ENCODE measurements at places on chromosomes 1 and 21.

GRCh38 chr1:226692051-226692792 lies 46.9 kb downstream of the ITPKB start:
- DNase-seq: no peak

DNA sequence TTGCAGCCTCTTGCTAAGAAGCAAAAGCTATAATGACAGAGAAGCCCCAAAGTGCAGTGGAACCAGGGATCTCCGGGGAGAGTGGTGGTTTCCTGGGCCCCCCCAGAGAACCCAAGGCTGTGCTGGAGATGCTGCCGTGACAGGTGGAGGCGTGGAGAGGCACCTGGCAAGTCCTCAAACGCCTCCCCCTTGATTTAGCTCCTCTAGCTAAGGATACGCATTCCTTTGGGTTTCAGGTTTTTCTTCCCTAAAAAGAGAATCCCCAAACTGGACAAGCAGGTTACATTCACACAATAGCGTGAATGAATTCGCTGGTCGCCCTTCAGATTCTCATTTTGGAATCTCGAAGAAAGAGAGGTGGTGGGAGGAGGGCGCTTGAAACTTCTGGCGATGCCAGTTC lies 853 bp upstream of the ATP1A1 start:
- no peak for DNase-seq

DNA sequence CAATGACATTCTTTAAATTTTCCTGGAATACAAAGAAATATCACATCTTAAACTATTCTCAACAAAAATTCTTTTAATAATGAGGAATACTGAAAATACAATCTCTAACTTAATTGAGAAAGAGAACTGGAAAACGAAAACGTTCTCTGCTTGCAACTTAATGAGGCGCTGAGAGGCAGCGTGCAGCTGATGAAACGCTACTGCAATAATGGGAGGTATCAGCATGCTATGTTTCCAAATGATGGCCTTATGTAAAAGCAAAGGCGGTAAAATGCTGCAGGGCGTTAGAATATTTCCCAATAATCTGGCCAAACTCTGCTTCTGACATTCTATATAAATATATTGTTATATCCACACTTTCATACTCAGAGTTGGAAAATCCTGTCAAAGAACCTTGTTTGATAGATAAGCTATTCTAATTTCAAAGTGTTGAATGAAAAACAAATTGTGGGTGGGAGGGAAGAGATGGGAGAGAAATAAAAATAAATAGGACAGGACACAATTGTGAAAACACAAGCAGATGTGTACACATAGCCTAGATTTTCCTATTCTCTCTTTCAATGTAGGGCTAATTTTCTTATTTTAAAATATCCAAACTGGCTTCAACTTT lies 70.9 kb downstream of the APP start:
- DNase-seq: no peak

- no peak for DNase-seq
Measured at GRCh38 chr1:21926814-21927532, 10.1 kb downstream of the HSPG2 start.

DNA sequence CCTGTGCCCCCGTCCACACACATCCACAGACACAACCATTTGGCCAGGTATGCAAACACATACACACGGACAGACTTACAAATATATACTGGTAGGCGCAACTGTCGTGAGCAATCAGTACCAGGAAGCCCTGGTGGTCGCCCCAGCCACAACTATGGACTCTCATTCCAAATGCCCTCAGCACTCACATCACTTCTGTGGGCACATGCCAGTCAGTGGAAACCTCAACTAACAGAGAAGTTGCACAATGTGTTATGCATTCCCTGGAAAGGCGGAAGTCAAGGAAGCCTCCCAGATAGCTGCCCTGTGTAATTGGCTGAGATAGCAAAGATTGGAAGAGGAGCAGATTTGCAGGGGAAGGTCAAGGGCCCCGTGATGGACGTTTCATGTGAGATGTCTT lies 1.4 kb upstream of the HEYL start:
- no peak for DNase-seq

- DNase-seq: no peak
Measured at GRCh38 chr1:1666526-1666925, 7.7 kb upstream of the CDK11B start.

GRCh38 chr1:154533952-154534844 lies 24.3 kb downstream of the UBE2Q1 start:
- DNase-seq: no peak

GRCh38 chr21:43304621-43305335 lies 122.2 kb downstream of the SIK1 start:
- DNase-seq: no peak

GRCh38 chr1:197619008-197619640 lies 156.2 kb downstream of the DENND1B start:
- DNase-seq: no peak

- no peak for DNase-seq
Measured at GRCh38 chr1:76381450-76382097, 307.0 kb downstream of the ST6GALNAC3 start.

DNA sequence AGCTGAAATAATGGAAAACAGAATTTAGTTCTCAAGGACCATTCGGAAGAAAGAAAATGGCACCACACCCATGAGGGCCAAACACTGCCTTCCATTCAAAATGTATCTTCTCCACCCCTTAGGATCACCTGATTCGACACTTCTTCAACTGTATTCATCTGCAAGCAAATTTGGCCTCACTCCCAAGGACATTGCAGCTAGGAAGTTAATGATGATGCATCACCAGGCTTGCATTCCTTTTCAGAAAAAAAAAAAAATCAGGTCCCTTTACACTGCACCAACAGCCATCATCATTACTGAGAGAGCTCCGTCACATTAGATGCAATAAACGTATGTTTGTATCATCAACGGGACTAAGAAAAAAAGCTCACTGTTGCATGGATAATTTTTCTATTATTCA lies 368.3 kb downstream of the PCP4 start:
- DNase-seq: no peak

GRCh38 chr21:25297117-25297516 lies 310.2 kb downstream of the MRPL39 start:
- no peak for DNase-seq

- no peak for DNase-seq
Measured at GRCh38 chr1:93631626-93632365, 49.8 kb downstream of the BCAR3 start.

GRCh38 chr1:13965770-13966398 lies 265.9 kb downstream of the PRDM2 start:
- DNase-seq: no peak

- DNase-seq: no peak
Measured at GRCh38 chr1:94250341-94250740, 13.0 kb upstream of the ARHGAP29 start.

GRCh38 chr1:43857163-43857562 lies 76.4 kb upstream of the ARTN start:
- no peak for DNase-seq

- DNase-seq: no peak
Measured at GRCh38 chr1:197307551-197307950, 39.5 kb downstream of the CRB1 start.

- no peak for DNase-seq
Measured at GRCh38 chr1:7375329-7375728, 395.8 kb upstream of the VAMP3 start.

DNA sequence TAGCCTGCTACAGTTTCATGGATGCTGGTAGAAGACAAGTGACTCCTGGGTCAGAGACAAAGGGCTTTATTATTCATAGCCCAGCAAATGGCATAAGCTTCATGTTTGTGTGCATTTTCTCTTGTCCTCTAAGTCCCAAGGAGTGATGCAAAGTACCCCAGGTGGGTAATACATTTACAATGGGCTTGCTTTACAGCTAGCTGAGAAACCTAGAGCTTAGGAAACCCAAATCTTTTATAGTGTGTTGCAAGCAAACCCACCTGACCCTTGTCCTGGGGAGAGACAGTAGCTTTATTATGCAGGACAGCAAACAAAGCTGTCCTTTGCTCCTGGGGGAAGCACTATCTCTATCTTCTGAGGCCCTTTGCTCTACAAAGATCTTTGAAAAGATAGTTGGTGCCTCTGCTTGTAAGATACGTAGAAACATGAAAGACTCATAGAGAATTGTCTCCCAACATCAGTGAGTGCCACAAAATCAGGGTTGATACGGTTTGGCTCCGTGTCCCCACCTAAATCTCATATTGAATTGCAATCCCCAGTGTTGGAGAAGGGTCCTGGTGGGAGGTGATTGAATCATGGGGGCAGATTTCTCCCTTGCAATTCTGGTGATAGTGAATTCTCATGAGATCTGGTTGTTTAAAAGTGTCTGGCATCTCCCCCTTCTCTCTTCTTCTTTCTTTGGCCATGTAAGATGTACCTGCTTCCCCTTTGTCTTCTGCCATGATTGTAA lies 315.8 kb upstream of the USP24 start:
- no peak for DNase-seq

- no peak for DNase-seq
Measured at GRCh38 chr1:156422602-156423091, 53.6 kb downstream of the RHBG start.

GRCh38 chr1:83012950-83013349 lies 986.0 kb downstream of the TTLL7 start:
- no peak for DNase-seq

- no peak for DNase-seq
Measured at GRCh38 chr1:56501888-56502287, 77.5 kb downstream of the PLPP3 start.

GRCh38 chr1:47388891-47389238 lies 27.2 kb upstream of the FOXE3 start:
- DNase-seq: peak; percentile 26

DNA sequence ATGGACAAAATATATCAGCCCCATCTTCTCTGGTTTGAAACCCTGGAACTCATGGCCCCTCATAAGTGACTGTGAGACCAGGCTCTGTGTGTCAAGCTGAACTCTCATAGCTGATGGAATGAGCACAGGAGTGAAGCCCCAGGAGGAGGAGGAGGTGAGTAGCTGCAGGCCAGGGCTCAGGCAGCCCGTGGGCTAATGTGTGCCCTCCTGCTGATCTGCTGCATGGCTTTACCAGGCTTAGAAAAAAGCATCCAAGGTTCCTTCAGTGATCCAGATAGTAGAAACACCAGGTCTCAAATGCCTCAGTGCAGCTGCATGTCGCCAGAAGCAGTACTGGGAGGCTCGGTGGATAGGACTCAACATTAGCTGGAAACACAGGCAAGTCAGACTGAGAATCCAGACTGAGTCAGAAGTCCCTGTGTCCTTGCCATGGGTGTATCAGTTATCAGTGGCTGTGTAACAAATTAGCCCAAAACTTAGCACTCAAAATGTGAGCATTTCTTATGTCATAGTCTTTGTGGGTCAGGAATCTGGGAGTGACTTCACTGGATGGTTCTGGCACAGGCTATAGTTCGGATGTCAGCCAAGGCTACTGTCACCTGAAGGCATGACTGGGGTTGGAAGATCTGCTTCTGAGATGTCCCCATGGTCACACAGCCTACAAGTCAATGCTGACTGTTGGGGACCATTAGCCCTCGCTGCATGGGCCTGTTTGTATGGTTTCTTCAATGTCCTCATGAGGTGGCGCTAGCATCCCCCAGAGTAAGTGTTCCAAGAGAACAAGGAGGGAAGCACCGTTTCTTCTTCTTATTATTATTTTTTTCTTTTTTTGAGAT lies 255.4 kb upstream of the IRF2BP2 start:
- no peak for DNase-seq

GRCh38 chr1:8473121-8473875 lies 155.4 kb downstream of the SLC45A1 start:
- no peak for DNase-seq

- DNase-seq: no peak
Measured at GRCh38 chr1:6494627-6495026, 3.2 kb upstream of the PLEKHG5 start.

DNA sequence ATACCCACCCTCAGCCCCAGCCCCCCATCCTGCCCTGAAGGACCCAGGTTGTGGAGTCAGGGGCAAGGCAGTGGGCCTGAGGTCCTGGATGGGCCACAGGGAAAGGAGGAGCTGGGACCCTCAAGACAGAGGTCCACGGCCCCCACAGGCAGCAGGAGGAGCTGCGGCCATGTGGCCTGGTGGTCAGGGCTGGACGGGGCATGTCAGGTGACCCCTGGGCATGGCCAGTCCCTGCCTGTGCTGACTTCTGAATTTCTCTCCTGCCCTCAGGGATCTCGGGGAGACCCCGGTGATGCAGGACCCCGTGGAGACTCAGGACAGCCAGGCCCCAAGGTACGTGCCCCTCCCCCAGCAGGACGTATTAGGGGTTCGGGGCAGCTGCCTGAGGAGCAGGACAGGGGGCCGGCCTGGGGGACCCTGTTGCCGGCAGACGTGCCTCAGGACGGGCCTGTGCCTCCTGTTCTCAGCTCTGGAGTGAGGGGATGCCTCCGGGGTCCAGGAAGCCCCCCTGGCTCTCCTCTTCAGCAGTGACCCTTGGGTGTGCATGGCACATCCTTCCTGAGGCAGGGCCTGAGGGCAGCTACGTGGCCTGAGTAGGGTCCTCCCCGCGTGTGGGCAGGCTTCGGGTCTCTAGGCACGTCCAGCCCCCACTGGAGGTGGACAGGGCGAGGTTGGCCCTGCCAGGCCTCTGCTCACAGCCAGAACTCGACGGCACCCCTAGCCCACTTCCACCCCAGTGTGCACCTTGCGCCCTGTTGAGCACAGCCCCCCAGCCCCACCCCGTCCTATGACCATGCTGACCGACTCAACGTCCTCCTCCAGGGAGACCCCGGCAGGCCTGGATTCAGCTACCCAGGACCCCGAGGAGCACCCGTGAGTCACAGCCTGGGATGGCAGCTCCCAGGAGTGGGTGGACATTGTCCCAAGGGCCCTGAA lies 23.6 kb downstream of the COL6A2 start:
- DNase-seq: no peak

DNA sequence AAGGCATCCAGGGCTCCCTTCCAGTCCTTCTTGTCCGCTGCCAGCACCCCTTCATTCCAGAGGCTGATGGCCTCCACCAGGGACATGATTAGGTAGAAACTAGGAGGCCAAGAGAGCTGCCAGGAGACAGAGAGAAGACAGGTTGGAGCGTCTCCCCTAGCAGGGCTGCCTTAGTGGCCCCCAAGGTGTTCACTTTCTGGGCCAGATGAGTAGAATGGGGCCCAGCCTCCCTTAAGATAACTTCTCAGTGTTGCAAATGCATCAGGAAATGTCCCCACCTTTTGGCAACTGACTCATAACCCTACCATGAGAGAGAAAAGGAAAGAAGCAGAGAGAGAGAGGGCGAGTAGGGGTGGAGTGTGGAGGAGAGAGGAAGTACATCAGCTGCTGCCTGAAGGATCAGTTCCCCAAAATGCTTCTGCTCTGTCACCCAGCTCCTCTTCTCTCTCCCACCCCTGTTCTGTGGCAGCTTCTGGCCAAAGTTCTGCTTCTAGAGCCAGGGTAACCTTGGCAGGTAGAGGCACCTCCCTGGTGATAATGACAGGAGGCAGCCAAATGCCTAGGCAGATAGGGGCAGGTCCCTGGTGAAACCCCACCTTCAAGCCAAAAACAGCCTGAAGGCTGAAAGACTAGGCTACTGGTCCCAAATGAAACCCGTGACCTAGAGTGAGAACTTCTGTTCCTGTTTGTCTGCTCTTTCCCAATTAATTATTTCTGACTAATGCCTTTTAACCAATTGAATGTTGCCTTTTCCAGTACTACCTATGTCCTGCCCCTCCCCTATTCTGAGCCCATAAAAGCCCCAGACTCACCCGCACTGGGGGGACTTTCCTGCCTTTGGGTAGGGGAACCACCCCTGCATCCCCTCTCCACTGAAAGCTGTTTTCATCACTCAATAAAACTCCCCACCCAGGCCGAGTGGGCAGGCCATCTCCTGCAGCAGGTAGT lies at the start of gene NCF2:
Gene NCF2, minus strand, starts transcription at position 216 of the 948 bp plus-strand sequence. Its CDS starts 130 bp downstream, at position 86.
- DNase-seq: no peak
